ENCODE measurements at places on chromosomes 7 and 10.

DNA sequence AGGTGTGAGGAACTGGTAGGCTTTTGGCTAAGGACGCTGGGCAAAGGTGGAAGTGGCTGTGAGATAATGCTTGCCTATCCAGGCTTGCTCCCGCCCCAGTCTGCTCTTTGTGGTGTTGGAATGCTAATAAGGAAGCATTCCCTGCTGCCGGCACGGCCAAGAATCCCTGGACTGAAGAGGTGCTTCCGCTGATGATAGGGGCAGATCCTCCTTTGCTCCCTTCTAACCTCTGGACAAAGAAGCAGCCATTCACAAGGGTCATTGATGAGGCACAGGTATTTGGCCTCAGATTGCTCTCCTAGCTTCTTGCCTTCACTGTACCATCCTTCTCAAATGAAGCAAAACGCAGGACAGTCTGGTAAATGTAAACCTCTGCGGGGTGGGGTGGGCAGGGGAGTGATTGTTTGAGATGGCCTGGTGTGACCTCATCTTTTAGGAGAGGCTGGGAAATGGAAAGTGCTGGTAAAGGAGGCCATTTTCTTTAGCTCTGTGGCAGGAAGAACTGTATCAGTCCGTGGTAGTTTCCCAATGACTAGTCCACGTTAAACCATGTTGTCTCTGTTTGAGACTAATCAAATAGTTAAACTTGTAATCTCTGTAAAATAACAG lies 1.7 kb downstream of the PGAM1 start:
- DNase-seq, result no peak

DNA sequence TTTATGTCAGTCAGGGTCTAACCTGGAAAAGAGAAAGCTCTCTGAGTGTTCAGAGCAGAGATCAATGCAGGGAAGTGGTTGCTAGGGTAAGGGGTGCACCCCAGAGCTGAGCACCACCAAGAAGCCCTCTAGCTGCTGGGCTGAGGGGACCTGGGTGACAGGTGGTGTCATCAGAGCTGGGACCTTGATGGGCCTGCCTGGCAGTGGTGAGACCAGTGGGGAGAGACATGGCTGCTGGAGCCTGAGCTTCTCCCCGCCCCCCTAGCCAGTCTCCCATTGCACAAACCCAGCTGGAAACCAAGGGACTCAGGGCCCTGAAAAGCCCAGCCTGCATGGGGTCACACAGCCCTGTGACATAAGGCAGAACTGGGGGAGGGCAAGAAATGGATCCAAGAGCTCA lies 49.1 kb upstream of the OSBPL3 start:
- no peak for DNase-seq

DNA sequence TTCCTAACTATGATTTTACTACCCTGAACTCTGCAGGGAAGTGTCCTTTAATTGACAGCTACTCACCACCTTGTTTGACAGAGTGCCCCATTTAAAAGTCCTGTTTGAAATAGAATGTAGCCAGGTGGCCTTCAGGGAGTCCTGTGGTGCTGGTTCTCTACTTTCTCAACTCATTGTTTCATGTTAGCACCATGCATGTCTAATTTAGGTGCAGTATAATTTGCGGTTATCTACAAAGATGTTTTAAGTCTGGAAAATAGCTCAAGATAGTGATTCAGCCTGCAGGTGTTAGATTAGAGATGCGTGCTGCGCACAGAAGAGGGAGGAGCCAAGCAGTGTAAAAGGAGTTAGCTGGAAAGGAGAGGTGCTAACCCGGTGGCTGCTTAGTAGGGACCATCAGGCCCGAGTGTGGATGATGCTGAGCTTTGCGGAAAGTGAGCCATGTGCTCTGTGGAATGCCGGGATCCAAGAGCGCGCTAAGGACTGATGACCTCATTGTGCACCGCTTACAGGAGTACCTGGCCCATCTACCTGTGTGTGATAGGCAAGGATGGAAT lies 1.2 kb downstream of the CCM2 start:
- no peak for DNase-seq

- no peak for DNase-seq
Observed at GRCh38 chr7:4226524-4226882, 455.6 kb upstream of the FOXK1 start.

- DNase-seq, result no peak
Observed at GRCh38 chr7:44767134-44767911, 18.7 kb downstream of the ZMIZ2 start.

- no peak for DNase-seq
Observed at GRCh38 chr7:94178230-94178629, 174.1 kb upstream of the BET1 start.

DNA sequence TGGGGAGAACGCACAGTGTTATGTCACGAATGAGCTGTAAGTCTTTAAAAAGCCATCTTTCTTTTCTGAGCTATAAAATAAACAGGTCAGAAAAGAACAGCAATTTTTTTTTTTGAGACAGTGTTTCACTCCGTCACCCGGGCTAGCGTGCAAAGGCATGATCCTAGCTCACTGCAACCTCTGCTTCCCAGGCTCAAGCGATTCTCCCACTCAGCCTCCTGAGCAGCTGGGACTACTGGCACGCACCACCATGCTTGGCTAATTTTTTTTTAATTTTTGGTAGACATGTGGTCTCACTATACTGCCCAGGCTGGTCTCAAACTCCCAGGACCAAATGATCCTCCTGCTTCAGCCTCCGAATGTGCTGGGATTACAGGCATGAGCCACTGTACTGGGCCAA lies 58.6 kb downstream of the PPP1R3C start:
- DNase-seq, result no peak

DNA sequence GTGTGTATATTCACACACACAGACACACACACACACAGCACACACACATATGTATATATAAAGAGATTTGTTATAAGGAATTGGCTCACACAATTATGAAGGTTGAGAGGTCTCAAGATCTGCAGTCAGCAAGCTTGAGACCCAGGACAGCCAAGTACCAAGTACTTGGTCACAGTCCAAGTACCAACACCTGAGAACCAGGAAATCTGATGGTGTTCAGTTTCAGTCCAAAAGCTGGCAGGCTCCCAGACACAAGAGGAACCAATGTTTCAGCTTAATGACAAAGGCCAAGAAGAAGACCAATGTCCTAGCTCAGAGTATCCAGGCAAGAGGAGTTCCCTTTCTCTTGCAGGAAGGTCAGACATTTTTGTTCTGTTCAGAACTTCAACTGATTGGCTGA lies 780.2 kb downstream of the MAGI2 start:
- DNase-seq, result no peak

Measured in activated naive CD4-positive, alpha-beta T cell (primary cell).